ENCODE measurements at places on chromosomes 4 and X.

DNA sequence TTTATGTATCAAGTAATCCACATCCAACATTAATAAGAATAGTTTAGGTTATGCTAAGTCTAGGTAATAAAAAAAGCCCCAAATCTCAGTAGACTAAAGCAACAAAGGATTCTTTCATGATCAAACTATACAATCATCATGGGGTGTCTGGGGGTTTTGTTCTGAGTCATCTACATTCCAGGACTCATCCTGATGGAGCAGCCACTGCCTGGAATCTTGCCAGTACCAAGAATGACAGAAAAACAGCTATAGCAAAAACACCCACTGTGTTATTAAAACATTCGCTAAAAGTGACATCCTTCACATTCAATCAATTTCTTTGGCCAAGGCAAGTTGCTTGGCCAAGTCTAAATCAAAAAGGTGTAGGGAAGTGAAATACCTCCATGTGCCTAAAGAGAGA, 3.9 kb upstream of the ARHGEF38 start:
- no peak for DNase-seq

DNA sequence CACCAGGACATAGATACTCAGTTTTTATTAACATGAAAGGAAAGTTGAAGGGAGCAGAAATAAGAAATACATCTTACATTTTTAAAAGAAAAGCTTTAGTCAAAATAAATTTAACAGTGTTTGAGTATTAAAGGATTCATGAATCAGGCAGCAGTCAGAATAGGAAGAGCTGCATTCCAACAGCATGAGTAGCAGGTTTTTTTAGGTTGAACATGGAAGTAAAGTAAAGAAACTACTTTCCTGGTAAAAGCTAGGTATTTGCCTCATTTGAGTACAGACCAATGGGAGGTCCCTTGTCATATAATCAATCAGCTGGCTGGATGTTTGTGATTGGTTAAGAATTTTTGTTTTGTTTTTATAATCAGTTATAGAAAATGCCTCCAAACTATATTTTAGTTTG, 645.9 kb upstream of the INTU start:
- DNase-seq: no peak

GRCh38 chr4:184201179-184201578, 16.5 kb downstream of the ENPP6 start:
- DNase-seq: no peak

- no peak for DNase-seq
These were observed 44.6 kb downstream of the CXorf58 start for GRCh38 chrX:23952391-23952790.

Measured in activated CD8-positive, alpha-beta memory T cell treated with anti-CD3 and anti-CD28 coated beads, Interleukin-2, amount 50 U/mL, for 4 hours (primary cell).